ENCODE measurements at places on chromosomes 1 and 21.
A peak's percentile ranks its signal among the peaks of the same experiment; 100 is the strongest.

DNA sequence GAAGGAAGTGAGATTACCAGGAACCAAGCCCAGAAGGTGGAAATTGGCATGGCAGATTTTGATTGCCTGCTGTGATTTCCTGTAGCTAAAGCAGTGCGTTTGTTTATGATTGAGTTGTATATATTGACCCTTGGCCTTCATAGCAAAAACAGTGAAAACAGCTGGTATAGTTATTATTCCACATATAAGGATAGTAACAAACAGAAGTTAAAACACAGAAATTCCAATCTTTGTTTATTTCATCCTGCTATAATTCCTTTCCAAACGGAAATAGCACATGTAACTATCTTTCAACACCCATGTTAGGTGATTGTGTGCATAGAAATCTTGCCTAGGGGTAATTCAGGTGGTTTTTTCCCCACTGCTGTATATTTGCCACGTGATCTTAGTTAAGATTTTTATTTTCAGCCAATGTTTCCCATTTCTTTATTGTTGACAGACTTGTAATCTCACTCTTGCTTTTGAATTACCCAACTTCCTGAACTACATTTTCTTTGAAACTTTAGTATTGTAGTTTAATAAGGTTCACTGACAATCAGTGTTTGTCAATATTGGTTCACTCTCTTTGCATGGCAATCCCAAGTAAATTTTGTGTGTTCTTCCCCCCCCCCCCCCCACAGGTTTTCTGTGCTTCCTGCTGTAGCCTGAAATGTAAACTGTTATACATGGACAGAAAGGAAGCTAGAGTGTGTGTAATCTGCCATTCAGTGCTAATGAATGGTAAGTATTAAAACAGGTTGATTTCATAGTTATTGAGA is 102.7 kb downstream of the CC2D1B start:
- no peak for DNase-seq

DNA sequence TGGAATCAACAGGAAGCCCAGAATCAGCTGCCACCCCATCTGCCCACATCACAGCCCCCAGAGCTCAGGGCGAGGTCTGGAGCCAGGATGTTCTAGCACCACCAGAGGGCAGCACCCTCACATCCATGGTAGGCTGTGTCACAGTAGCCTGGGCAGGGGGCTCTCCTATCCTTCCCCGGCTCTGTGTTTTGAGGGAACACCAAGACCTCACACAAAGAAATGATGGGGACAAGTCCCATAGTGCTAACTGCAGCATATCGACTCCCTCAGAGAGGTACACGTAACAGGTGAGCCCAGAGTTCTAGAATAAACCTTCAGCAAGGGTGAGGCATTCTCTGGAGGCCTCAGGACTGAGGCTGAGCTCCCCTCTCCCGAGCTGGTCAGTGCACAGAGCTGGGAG is 2.3 kb upstream of the KCNC4 start:
- DNase-seq, result peak; percentile 63

DNA sequence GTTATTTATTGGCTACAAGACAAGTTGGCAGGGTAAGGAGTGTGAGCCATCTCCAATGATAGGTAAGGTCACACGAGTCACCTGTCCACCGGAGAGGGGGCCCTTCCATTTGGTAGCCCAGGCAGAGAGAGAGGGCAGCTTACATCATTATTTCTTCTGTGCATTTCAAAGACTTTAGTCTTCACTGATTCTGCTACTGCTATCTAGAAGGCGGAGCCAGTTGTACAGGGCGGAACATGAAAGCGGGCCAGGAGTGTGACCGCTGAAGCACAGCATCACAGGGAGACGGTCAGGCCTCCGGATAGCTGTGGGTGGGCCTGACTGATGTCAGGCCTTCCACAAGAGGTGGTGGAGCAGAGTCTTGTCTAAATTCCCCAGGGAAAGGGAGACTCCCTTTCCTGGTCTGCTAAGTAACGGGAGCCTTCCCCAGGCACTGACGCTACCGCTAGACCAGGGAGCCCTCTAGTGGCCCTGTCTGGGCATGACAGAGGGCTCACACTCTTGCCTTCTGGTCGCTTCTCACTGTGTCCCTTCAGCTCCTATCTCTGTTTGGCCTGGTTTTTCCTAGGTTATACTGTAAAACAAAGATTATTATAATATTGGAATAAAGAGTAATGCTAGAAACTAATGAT is 36.7 kb downstream of the ZNF695 start:
- DNase-seq, result peak; percentile 2

- DNase-seq, result no peak
Measured at GRCh38 chr1:236147068-236147467, 4.7 kb downstream of the GPR137B start.

- no peak for DNase-seq
Measured at GRCh38 chr21:46004168-46004861, 22.7 kb downstream of the COL6A1 start.

DNA sequence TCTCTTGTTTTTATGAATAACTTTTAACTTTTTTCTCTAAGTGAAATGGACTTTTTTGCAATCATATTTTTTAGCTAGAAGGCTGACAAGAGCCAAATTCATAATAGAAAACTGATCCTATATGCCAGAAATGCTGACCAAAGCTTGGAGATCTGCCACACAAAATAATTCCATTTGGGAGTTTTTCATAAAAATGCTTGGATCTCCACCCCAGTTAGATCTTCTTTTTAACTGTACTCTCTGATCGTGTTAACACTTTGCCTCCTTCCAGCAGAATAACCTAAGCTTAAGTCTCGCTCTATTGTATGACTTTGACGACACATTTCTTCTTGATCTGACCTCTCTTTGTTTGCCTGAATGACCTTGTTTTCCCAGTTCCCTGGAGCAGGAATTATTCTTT is 16.8 kb downstream of the FLG2 start:
- DNase-seq, result no peak
